ENCODE measurements at places on chromosomes 12 and 14.

GRCh38 chr12:24561411-24561871, 387.5 kb downstream of the BCAT1 start:
- no peak for DNase-seq

DNA sequence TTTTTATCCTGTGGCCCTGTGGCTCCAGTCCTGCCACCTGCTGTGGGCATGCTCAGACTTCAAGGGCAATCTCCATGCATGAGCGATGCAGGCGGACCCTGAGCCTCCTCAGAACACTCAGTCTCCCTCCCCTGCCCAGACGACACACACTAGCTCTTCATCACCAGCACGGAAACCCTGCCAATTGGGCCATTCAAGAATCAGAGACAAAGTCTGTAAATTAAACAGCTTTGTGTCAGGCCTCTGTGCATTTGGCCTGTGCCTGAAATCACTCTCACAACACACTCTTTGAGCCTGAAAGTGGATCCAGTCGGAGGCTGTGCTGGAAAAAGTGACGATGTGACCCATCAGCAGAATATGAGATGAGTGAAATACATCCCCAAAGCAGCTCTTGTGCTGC, 12.5 kb downstream of the POU6F1 start:
- DNase-seq = no peak

- no peak for DNase-seq
These were observed 469.1 kb downstream of the PRKD1 start for GRCh38 chr14:29458547-29458946.

- DNase-seq = no peak
These were observed 287.4 kb downstream of the SYT1 start for GRCh38 chr12:79151956-79152355.

GRCh38 chr12:115322275-115322674, 638.3 kb upstream of the TBX3 start:
- DNase-seq = no peak

DNA sequence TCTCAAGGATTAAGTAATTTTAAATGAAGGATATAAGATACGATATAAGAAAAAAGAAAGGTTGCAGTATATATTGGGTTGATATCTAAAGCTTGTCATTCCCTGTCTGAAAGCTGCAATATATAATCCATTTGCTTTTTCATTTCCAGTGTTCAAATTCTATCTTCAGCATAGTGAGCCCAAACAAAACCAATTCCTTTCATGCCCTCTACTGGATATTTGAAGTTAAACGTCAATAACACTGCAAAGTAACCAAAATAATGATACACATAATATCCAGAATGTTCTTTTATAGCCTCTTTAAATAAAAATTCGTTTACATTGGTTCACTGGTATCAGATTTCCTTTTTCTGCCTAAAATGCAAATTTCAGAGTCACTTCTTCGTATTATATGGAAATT, 64.5 kb upstream of the DAAM1 start:
- no peak for DNase-seq

DNA sequence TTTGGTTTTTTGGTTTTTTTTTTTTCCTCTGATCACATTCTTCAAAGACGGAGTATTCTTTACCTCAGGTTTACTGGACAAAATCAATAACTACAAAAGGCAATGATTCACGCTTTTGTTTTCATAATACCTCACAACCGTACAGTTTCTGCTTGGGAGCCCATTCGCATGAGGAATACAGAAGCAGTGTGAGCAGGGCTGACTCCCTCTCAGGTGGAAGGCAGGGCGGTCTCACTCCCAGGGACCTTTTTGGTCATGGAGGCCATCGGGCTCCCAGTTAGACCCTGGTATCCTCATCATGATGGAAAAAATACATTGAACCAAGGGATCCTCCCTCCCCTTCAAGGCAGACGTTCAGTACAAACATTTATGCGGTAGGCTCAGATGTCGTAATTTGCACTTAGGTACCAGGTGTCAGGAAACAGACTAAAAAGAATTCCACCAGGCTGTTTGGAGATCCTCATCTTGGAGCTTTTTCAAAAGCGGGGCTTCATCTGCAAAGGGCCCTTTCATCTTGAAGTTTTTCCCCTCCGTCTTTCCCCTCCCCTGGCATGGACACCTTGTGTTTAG, 19.0 kb upstream of the TIGAR start:
- no peak for DNase-seq

- no peak for DNase-seq
These were observed 212.1 kb downstream of the PHLDA1 start for GRCh38 chr12:75819512-75819911.

DNA sequence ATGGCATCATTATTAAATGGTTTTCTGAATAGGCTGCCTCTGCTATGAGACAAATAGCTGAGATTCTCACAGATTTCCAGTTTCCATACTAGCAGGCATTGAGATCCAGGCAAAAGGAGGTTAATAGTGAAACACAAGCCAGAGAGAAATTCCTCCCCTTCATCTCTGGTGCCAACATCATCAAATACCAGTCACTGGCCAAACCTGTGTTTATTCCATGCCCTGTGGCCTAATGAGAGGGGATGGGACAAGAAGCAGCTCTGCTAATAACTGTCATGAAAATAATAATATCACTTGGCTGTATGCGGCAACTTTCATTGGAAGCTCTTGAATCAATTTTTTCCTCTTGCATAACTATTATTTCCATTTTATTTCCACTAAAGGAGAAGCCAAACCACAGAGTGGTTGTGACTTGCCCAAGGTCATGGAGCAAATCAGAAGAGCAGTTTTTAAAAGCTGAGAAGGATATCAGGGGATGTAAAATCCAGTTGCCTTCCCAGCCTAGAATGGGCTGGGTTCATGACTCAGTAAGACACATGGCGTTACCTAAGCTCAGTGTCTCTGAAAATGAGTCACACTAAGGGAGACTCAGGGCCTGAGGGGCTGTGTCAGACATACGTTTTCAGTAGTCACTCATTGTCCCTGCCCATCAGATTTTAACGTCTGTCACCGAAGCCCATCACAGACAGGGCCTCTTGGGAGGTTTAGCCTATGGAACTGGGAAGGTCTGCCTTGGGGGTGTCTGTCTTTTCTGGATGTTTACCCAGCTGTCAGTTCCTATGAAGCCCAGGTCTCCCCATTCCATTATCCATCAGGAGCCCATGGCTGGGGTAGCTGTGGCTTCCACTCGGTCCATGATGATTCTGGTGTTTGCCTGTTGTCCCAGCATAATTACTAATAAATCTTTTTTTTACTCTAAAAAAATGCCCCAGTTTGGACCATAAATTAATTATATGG, 208.8 kb upstream of the EEA1 start:
- DNase-seq = no peak

DNA sequence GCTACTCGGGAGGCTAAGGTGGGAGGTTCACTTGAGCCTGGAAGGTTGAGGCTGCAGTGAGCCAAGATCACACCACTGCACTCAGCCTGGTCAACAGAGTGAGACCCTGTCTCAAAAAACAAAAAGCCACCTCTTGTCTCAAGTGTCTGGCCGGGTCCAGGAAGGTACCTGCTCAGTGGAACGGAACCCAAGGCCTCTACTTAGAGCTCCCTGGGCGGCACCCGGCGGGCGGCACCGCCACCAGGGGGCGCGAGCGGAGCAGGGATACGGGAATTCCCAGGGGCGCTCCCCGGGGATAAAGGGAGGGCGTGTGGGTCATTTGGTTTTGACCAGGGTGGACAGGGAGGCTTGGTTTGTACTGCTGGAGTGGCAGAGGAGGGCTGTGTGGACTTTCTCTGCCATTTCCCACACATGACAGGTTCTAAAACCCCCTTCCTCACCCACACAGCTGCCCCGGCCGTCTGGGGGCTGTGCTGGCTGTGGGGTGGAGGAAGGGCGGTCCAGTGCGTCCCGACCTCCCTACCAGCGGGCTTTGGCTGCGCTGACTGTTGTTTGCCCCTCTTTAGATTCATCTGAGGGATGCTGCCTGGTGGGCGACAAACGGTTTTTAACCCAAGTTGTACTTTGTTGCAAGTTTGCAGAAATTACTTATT, 91.4 kb downstream of the SETD3 start:
- peak; percentile 46 for DNase-seq

GRCh38 chr14:58815161-58815701, 177.5 kb downstream of the DACT1 start:
- no peak for DNase-seq

- peak; percentile 21 for DNase-seq
These were observed 8.3 kb upstream of the LRRC10 start for GRCh38 chr12:69619050-69619449.

DNA sequence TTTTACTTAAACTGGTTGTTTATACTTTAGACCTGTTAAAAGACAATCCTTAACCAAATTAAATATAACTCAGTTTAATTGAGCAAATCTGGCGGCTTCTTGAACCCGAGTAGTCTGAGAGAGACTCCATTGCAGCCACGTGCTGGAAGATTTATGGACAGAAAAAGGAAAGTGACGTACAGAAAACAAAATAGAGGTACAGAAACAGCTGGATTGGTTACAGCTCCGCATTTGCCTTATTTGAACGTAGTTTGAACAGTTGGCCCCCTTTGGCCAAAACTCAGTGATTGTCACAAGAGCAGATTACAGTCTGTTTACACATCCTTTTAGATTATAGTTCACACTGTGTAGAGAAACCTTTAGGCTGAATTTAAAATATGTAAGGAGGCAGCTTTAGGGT, 155.9 kb downstream of the RAD51B start:
- DNase-seq = no peak

DNA sequence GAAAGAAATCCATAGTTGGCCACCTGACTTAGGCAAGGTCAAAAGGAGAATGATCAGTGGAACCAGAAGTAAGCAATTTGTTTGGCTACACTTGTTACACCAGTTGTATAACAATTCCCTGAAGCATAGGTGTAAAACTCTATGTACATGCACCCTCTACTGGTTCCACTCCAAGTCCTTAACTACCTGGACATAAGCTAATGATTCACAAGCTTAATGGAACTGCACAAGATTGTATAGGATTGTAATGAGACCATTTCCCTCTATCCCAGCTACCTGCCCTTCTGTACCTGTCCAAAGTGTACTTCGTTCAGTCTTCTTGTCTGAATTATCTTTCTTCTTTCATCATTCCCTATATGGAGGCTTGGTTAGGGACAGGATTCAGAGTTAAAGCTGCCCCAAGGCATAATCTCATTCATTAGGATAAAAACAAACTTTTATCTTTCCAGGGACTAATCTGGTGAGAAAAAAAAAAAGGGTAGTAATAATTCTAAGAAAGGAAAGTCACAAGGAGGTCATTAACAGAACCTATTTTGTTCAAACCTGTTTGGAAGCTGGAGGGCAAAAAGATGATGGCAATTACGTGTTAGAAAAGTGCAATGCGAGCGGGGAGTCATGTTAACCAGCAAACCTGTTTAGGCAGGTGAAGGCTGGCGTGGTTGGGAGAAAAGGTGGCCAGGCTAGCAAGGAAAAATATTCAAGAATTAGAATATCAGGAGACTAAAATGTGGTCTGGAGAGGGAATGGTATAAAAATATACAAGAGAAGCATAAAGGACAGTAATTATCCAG, 2.8 kb upstream of the TMEM52B start:
- peak; percentile 37 for DNase-seq

DNA sequence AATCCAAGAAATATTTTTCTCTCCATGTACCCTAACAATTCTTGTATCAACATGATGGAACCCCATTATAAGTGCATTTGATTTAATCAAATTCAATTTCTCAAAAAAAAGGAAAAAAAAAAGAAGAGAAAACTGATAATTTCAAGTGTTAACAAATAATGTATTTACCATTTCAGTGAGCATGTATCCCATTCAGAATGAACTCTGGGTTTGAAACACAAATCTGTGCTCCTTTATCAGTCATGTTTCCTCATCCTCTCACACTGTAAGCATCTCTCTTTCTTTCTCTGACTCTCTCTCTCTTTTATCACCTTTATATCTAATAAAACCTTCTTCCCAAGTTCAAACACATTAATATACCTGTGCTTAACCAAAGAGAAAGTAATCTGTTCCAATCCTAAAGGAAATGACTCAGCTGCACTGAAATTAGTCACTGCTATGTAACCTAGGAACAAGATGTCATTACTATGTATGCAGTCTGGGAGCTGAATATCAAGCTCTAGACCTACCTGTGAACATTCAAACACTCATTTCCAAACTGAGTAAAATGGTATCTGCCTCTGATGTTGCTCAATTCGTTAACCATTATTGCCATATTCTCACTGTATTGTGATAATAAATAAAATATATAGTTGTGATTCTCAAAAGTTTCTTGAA, 135.0 kb upstream of the LRIG3 start:
- no peak for DNase-seq

- DNase-seq = no peak
These were observed 209.7 kb upstream of the BMP4 start for GRCh38 chr14:54166049-54166950.

GRCh38 chr14:76926521-76927251, 100.5 kb downstream of the LRRC74A start:
- peak; percentile 93 for DNase-seq

- no peak for DNase-seq
These were observed 2.3 kb downstream of the KIF26A start for GRCh38 chr14:104140463-104141331.

GRCh38 chr14:88802596-88802995, 9.8 kb upstream of the EML5 start:
- DNase-seq = no peak

DNA sequence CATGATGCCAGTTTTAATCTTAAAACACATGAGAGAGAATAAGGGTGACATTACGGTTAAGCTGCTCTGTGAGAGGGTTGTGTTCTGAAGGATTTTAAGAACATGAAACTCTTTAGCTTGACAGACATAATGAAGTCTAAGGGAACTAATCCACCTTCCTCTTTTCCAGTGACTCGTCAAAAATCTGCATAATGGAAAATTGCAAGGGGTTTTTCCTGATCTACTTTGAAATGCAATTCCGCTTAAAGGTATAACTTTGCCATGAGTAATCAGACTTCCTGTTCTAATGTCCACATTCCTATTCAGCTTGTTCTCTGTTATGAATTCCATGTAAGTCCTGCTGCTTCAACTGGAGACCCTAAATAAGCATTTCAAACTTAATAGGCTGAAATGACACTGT, at the start of gene ZNF705A:
TSS of gene ZNF705A (plus strand) at position 171 of the 400 bp plus-strand sequence. CDS start 15,611 bp downstream, outside the sequence.
- peak; percentile 20 for DNase-seq

- DNase-seq = no peak
These were observed 367.0 kb upstream of the ATP2B1 start for GRCh38 chr12:90075685-90076084.

Data from stomach (tissue), 19 donors.